ENCODE measurements at places on chromosomes 6 and 20. TPM values are rescaled to one million over a fixed set of nuclear protein-coding genes. Genes with fewer than 3 reads are reported as not detected.

The HLA-DRA gene
- 9.2 TPM for total RNA-seq

The WFDC5 gene
- not detected for total RNA-seq

The REM1 gene
- not detected for total RNA-seq

The TPD52L2 gene
- 43.1 TPM for total RNA-seq

The ACTL10 gene
- total RNA-seq: 2.4 TPM

GRCh38 chr20:37161830-37162549 lies 17.1 kb upstream of the RPN2 start:
- no peak for DNase-seq

- DNase-seq: no peak
Measured at GRCh38 chr6:132361101-132361500, 40.2 kb downstream of the MOXD1 start.

DNA sequence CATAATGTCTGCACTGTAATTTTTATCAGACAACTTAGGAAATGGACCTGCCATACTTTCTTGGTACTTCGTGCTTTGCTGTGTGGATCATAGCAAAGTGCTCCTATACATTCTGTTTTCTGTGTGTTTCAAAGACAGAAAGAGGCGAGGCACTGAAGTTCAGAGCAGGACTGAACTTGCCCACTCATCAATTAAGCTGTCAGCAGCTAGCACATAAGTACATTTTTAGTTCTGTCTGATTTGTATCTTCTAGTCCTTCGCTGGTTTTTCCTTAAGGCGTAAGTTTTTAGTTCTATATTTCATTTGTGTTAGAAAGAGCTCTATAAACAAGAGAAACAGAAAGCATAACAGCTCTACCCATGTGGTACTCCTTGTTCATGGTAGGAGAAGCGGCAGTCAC lies 42.1 kb downstream of the MAP3K4 start:
- no peak for DNase-seq

- peak; percentile 27 for DNase-seq
Measured at GRCh38 chr20:13458860-13459451, 179.8 kb downstream of the TASP1 start.

DNA sequence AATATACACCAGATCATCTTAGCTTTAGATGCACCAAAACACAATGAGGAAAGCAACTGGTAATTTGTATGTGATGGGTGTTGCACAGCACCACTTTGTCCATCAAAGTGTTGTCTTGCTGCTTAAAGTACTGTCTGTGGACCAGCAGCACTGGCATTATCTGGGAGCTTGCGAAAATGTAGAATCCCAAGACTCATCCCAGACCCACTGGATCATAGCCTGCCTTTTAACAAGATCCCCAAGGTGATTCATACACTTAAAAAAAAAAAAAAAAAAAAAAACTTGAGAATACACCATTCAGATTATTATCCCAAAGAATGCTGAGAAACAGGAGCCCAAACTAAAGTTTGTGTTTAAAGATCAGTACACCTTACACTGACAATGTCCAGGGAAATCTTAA lies 123.4 kb downstream of the TASP1 start:
- no peak for DNase-seq

- DNase-seq: no peak
Measured at GRCh38 chr6:38262026-38262425, 377.7 kb downstream of the BTBD9 start.

GRCh38 chr20:10430704-10431103 lies 3.3 kb downstream of the MKKS start:
- DNase-seq: no peak

GRCh38 chr20:57897891-57898290 lies 188.1 kb upstream of the PMEPA1 start:
- DNase-seq: no peak

DNA sequence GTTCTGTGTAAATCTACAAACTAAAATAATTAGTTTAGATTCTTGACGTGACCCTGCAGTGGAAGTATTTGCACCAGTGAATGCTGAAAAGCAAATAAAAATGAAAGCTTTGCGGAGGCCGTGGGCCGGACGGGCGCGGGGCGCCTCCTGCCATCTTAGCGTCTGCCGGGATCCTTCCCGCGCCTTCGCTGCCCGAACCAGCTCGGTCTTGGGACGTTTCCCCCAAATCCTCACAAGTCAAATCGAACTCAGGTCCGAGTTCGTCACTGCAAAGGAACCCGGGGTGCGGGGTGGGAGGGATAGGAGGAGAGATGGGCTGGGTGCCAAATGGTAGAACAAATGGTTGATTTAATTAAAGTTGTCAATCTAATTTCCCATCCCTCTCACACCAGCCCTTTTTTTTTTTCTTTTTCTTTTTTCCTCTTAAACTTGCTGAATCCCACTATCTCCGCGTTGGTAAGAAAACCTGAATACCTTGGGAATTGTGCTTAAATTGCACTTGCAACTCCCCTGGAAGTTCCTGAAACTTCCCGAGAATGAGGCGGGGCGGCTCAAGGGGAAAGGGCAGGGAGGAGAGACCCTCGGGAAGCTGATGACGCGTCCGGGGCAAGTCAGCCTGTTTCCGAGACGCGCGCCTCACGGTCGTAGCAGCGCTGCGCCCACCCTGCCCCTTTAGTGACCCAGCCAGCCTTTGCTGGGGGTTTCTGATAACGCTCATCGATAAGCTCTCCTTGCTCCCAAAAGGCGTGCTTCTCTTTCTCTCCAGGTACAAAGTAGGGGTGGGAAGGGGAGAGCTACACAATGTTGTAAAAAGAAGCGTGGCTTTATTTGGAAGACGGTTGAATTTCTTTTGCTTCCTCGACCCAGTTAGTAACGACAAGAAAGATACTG lies 1.8 kb downstream of the GJA1 start:
- peak; percentile 20 for DNase-seq

- no peak for DNase-seq
Measured at GRCh38 chr6:19827247-19827646, 9.9 kb upstream of the ID4 start.

DNA sequence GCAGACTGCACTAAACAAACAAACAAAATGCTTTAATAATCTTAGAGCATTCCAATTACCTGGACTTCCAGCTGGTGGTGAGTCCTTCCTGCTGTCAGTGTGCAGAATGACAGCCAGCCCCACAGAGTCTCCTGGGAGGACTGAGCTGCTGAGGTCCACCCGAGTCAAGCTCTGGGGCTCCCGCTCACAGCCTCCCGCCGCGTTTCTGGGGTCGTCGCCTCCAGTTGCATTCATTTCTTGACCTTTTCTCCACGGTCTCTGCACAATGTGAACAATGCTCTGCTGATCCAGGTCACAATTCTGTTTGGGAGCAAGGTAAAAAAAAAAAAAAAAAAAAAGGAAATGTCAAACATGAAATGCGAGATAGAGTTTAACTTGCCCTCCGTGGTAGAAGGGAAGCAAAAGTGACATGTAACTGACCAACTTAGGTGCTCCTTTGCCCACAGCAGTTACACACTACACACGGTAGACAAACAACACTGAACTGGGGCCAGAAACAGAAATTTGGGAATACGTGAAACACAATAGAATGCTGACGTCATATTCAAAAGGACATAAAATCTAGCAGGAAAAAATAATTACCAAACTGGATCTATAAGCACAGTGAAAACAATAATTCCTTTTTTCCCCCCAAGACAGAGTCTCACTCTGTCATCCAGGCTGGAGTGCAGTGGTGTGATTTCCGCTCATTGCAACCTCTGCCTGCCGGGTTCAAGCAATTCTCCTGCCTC lies 464.9 kb downstream of the PRKN start:
- DNase-seq: no peak

DNA sequence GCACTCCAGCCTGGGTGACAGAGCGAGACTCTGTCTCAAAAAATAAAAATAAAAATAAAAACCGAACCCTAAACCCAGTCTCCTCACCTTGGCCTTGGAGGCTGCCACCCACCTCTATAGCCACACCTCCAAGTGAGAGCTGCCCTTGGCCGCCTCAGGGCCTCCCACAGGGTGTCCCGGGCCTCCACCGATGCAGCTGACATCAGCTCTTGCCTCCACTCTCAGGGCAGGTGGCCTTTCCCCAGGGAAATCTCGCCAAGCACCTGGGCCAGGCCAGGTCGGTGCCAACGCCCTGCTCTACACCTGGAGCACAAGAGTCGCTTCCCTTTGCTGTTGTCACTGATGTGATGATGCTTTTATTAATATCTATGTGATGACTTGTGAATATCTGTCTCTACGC lies 8.9 kb upstream of the MYL9 start:
- no peak for DNase-seq

GRCh38 chr6:100078509-100078908 lies 84.5 kb upstream of the MCHR2 start:
- DNase-seq: peak; percentile 3

DNA sequence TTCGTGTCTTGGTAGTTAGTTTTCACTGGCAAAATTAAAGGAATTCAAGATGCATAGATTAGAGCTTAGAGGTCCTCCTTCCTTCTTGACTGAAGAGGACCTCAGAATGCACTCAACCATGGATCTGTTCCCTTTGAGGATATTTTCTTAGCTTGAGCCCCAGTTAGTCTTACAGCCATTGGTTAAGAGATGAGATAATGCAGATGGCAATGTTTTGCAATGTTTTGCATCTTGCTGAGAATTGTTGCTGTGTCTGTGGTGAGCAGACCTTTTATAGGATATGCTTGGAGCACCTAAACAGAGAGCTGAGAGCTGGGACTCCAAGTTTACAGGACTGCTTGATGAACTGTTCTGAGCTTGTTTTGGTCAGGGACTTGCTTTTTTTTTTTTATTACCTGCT lies 107.5 kb downstream of the TMEM170B start:
- no peak for DNase-seq

GRCh38 chr6:135465307-135465706 lies 32.2 kb downstream of the AHI1 start:
- no peak for DNase-seq

DNA sequence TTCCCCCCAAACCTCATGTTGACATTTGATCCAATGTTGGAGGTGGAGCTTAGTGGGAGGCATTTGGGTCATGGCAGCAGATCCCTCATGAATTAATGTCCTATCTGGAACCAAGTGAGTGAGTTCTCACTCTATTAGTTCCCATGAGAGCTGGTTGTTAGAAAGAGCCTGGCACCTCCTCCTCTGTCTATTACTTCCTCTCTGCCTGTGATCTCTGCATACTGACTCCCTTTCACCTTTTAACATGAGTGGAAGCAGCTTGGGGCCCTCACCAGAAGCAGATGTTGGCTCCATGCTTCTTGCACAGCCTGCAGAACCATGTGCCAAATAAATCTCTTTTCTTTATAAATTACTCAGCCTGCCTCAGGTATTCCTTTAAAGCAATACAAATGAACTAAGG lies 127.3 kb upstream of the RALGAPA2 start:
- DNase-seq: no peak

GRCh38 chr6:56693246-56693607 lies 50.5 kb upstream of the DST start:
- no peak for DNase-seq

DNA sequence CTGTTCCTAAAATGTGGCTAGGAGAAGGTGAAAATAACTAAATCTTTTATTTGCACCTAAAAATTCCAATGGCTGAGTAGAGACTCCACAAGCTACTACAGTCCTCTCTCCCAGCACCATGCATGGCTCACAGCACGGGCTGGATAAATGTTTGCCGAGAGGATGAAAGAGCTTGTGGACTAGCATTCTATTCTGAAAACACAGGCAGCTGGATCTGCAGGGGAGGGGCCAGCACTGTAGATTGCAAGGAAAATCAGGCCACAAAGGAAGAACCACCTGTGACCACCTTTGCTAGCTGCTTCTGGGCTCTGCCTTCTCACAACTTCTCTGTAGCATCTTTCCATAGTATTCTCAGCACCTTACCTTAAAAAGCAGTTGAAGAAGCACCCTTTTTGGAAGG lies 46.6 kb downstream of the CLIC5 start:
- DNase-seq: no peak

DNA sequence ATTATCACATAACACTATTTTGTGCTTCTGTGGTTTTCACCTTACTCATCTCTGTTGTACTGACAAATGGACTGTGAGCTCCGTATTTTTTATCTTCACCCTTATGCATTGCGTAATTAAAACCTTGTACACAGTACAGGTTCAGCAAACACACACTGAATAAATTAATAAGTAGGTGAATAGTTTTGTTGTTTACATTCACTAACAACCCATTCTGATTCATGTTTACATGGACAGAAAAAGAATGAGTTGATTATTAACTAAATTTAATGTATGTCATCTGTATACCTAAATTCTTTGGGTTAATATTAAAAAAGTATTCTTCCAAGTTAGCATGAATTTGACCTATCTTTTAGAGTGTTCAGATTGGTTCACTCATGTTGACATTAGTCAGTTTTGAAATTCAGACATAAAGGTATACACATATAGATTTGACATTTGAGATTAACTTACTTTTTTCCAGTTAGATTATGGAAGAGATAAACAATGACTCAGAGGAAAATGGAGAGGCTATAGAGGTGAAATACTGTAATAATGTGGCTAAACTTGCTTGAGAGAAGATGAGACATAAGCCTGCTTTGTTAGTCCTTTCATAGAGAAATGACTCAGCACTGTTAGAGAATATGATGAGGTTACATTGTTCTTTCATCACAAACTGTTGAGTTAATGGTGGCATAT lies 541.7 kb upstream of the FLRT3 start:
- no peak for DNase-seq

GRCh38 chr6:69820438-69820837 lies 23.6 kb upstream of the LMBRD1 start:
- DNase-seq: no peak

All from activated CD8-positive, alpha-beta T cell treated with anti-CD3 and anti-CD28 coated beads for 36 hours (primary cell).